ENCODE measurements at places on chromosomes 2 and 18.

- no peak for DNase-seq
Measured at GRCh38 chr2:240520130-240520973, 37.4 kb downstream of the ANKMY1 start.

DNA sequence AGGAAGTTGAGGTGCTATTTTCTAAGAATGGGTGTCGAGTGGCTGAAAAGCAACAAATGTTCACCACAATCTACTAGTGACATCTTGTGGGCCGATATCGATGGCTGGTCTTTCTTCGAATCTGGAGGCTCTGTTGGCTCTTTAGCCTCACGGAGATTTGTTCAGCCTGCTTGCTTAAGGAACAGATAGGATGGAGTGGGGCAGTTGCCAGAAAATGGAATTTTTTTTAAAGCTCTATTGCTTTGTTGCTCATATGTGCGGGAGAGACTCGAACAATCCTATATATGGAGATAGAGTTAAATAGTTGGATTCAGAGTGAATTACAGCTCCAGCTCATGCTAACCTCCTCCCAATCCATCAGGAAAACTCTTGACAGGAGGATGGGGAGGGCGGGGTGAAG is 70.9 kb upstream of the LYPD6B start:
- DNase-seq: no peak

- DNase-seq: no peak
Measured at GRCh38 chr2:11097038-11097720, 58.1 kb upstream of the SLC66A3 start.

DNA sequence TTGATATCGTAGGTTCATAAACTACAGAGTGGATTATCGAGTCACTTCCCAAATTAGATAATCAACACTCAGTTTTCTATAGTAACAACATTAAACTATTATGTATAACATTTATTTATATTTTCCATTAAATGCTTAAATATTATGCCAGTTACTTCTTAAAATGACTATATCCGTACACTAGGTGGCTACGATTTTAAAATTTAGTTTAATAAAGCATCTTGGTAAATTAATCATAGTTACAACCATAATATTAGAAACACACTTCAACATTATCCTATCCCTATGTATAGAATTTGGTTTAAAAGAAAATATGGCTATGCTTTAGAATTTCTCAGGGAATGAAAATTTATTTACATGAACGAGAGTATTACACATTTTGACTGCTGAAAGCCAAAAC is 80.3 kb downstream of the SLC25A12 start:
- no peak for DNase-seq

Data from stimulated activated CD8-positive, alpha-beta memory T cell treated with anti-CD3 and anti-CD28 coated beads, Interleukin-15, amount 100 ng/mL, for 24 hours (primary cell).